Stimulated activated CD8-positive, alpha-beta memory T cell treated with anti-CD3 and anti-CD28 coated beads, Interleukin-7, amount 100 ng/mL, for 24 hours (primary cell): ENCODE measurements at places on chromosomes 1 and 21.

GRCh38 chr1:151143986-151144385, 2.4 kb downstream of the SEMA6C start:
- DNase-seq: no peak

GRCh38 chr1:96962751-96963211, 241.2 kb downstream of the PTBP2 start:
- DNase-seq: no peak

GRCh38 chr1:11138952-11139351, 39.3 kb upstream of the EXOSC10 start:
- no peak for DNase-seq

DNA sequence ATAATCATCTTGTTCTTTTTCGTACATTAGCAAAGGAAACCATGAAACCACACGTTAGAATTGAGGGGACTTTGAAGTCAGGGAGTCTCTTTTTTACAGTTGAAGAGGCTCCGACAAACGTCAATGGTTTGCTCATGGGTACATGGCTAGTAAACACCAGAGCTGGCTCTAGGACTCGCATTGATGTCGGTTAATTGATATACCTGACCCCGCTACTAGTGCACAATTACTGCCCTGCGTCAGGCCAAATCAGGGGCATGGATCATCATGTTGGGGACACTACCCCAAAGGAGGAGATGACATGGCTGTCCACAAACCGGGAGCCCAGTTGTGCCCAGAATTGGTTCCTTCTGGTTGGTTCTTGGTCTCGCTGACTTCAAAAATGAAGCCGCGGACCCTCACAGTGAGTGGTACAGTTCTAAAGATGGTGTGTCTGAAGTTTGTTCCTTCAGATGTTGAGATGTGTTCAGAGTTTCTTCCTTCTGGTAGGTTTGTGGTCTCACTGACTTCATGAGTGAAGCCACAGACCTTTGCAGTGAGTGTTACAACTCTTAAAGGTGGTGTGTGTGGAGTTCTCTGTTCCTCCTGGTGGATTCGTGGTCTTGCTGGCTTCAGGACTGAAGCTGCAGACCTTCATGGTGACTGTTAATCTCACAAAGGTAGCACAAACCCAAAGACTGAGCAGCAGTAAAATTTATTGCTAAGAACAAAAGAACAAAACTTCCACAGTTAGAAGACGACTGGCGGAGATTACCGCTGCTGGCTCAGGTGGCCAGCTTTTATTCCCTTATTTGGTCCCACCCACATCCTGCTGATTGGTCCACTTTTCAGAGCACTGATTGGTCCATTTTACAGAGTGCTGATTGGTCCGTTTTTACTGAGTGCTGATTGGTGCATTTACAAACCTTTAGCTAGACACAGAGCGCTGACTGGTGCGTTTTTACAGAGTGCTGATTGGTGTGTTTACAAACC, 126.9 kb upstream of the ERRFI1 start:
- DNase-seq: no peak

GRCh38 chr1:21337928-21338572, 47.8 kb upstream of the ECE1 start:
- no peak for DNase-seq

GRCh38 chr1:96684744-96685143, 36.8 kb upstream of the PTBP2 start:
- no peak for DNase-seq

GRCh38 chr1:34928699-34929496, 552 bp downstream of the DLGAP3 start:
- DNase-seq: no peak

- DNase-seq: no peak
Observed at GRCh38 chr1:95097426-95097825, 19.7 kb upstream of the TLCD4 start.

- DNase-seq: no peak
Observed at GRCh38 chr1:227043755-227044154, 103.7 kb downstream of the COQ8A start.

- DNase-seq: peak; percentile 4
Observed at GRCh38 chr1:12275370-12275769, 45.5 kb downstream of the VPS13D start.

- DNase-seq: no peak
Observed at GRCh38 chr1:154956544-154956941, 644 bp upstream of the PBXIP1 start.

DNA sequence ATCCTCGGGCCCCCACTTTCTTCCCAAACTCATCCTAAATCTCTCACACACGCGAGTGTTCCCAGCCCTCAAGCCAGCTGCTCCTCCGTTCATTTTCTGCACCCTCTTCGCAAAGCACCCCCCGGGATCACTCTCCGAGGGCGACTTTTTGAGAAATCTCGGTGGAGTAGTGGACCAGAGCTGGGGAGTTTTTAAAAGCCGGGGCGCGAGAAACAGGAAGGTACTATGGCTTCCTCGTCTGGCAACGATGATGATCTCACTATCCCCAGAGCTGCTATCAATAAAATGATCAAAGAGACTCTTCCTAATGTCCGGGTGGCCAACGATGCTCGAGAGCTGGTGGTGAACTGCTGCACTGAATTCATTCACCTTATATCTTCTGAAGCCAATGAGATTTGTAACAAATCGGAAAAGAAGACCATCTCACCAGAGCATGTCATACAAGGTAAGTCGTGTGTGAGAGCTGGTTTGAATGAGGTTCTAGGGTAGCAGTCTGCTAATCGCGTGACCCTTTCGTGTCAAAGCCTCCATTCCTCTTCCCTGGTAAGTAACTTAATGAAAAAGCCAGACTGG, 800 bp downstream of the DR1 start:
- no peak for DNase-seq

DNA sequence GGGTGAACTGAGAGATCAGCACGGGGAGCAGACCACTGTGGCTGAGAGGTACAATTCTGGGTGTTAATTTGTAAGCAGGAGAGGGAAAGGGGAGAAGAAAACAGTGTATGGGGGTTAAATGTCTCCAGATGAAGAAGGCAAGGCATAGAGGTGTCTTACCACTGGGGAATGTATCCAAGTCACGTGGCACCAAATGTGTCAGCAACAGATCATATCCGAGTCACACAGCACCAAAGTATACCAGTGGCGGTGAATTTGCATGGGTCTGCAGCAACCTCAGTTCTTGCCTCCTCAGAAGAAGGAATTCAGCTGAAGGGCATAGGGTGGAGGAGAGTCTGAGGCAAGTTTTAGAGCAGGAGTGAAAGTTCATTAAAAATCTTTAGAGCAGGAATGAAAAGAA, 21.2 kb upstream of the SYCP1 start:
- DNase-seq: no peak

DNA sequence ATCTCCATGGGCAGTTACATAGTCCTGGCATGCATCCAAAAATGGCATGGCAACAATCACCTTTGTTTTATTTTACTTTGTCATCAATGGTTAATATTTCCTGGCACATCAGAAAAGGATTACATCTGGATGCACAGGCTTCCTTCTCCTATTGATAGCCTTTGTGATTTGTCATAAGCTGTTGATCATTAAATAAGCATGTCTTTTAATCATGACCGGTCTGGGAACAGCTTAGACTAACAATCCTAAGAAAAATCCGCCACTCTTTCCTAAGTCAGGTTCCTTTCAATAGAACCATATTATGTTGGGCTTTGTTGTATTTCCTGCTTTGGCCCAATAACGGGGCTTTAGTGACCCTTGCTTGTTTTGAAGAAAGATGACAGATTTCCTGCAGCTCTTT, 330.6 kb downstream of the DUSP10 start:
- no peak for DNase-seq

DNA sequence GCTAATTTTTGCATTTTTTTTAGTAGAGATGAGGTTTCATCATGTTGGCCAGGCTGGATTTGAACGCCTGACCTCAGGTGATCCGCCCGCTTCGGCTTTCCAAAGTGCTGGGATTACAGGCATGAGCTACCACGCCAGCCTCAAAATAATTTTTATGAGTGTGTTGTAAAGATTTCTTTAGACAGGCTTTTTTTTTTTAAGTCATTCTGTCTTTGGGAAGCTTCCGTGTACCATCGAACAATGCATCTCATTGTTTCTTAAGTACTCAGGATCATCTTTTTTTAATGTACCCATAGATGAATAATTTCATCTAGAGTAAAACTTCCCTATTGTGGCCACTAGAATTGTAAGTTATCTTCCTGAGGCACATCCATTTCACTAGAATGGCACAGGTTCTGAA, 19.6 kb upstream of the SDC3 start:
- DNase-seq: no peak

DNA sequence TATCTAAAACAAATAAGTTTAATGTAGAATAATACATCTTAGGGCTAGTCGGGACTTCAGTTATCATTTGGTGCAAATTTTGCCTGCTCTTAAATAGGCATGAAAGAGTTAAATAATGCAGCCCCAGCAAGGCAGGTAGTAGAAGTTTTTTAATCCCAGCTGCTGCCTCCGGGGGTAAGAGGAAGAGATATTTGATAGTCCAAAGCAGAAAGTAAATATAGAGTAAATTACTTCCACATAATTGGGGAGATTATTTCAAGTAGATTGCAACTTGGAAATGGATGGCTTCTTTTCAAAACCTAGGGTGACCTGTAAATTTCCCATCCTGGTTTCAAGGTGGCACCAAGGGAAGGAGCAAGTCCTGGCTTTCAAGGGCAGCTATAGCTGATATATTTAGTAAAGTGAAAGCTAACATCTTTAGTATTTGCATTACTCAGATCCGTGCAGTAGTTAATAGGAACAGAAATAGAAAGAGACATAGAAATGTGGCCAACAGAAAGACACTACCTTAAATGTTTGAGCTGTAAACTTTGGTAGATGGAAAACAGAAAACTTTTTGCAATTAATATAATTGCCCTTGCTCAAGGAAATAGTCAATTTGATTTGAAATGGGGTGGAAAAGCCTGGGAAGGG, 109.1 kb downstream of the LMO4 start:
- DNase-seq: no peak

DNA sequence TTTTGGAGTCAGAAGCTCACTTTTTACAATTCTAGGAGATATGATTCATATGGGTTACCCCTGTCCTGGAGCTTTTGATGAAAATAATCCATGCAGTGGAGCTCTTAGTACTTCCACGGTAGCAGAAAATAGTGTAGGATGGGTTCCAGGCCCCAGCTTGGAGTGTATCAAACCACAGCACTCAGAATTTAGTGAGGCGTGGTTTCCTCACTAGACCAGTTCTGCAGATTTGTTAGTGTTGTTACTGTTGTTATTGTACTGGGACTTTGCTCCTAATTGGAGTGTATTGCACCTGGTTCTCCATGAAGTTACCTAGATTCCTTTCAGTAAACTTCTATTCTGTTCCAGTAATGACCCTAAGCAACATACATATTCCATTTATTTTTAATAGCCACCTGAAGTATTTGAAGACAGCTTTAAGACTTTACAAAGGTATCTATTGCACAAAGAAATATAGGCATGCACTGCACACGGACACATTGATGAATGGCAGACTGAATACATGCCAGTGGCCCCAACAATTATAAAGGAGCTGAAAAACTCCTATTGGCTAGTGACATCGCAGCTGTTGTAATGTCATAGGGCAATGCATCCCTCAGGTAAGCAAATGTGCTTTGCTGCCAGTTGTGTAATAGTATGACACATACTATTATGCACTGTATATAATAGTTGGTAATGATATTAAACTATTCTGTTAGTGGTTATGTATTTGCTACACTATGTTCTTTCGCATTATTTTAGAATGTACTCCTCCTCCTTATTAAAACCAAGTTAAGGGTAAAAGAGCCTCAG, 1058.0 kb downstream of the KCNT2 start:
- DNase-seq: no peak

DNA sequence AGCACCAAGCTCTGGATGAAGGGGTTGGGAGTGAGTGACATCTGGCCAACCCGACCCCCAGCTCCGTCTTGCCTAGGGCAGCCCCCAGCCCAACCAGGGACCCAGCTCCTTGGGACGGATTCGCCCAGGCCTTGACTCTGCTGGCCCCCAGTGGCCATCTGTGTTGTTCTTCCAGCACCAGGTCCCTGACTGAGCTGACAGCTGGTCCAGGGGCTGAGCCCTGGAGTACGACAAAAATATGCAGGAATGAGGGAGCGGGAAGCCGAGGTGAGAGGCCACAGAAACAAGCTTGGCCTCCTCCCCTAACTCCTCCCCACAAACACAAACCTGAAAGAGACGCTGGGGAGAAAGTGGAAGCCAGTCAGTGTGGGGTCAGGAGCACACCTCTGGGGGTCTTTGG, 55.0 kb upstream of the PAX7 start:
- DNase-seq: peak; percentile 19

DNA sequence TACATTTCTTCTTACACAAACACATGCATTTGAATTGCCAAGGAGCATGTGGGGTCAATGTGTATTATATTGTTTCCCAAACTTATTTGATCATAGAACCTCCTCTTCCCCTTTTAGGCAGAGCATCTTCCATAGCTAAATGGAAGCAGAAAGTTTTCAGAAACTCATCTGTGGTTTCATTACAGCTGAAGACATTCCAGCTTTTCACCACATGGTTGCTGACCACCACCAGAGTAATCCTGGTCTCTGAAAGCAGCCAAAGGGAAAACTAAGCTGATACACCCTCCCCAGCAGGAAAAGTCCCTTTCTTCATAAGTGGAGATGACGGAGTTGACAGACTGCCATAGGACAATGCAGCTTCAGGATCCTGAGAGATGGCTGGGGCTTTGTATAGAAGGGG, 30.2 kb upstream of the OTUD3 start:
- no peak for DNase-seq

DNA sequence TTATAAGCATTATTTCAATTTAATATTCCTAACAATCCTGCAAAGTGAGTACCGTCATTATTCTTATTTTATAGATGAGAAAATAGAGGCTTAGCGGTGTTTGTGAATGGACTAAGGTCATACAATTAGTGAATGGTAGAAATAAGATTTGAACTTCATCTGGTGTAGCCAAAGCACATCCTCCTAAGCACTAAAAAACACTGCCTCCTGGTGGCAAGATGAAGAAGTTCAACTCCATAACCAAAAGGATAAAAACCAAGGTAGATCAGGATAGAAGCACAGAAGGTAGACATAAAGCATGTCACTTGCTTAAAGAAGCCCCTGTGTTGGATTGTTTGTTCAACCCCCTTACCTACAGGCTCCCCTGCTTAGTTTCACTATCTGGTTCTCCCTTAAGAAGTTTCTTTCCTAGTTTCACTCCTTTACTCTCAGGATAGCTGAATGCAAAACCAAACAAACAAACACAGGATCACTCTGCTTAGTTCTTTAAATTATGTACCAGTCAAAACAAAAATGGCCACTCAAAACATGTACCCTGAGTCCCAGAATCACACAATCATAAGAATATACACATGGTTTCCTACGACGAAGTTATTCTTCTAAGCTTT, 12.7 kb upstream of the AIM2 start:
- no peak for DNase-seq
